ENCODE measurements at places on chromosomes 4 and X.

- DNase-seq: no peak
Observed at GRCh38 chrX:30935985-30936384, 46.9 kb upstream of the TAB3 start.

DNA sequence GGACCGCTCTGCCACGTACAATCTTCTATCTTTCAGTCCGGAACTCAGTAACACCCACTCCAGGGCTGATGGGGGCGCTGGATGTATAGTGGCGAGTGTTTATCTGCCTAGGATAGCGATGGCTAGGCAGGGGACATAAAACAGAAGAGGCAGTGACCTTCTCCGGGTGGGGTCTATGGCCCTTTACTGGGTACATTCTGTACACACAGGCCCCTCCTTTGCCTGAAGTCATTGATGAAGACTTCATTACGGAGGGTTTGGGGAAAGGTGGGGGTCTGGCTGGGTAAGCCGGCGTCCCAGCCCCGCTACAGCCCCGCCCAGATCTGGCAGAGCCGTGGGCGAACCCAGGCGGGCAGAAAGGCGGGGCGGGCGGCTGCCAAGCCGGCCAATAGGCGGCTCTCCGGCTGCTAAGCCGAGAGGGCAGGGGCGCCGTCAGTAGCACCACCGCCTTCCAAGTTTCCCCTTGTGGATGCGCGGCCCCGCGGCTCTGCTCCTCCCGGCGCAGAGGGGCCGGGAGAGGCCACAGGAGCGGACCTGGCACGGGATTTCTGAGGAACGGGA lies at the start of gene CHST7:
CHST7 (plus strand) TSS at position 435 of the 561 bp plus-strand sequence. CDS start 167 bp downstream, outside the sequence.
- peak; percentile 46 for DNase-seq

- DNase-seq: no peak
Observed at GRCh38 chr4:4361883-4362282, 25.0 kb upstream of the NSG1 start.

DNA sequence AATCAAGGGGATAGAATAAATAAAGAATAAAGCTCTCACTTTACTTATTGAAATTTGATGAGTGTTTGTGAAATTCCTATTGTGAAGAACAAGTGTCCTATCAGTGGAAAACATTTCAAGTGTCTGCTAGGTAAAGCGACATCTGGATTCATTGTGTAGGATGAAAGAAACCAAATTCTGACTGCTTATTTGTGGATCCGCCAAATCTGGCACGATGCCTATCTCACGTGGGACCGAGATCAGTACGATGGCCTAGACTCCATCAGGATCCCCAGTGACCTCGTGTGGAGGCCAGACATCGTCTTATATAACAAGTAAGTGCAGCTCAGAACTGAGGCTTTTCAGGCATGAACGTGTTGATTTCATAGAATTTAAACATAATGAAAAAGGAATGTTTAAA lies 1.9 kb downstream of the CHRNA9 start:
- no peak for DNase-seq

- DNase-seq: no peak
Observed at GRCh38 chr4:185358514-185358913, 37.2 kb downstream of the LRP2BP start.

DNA sequence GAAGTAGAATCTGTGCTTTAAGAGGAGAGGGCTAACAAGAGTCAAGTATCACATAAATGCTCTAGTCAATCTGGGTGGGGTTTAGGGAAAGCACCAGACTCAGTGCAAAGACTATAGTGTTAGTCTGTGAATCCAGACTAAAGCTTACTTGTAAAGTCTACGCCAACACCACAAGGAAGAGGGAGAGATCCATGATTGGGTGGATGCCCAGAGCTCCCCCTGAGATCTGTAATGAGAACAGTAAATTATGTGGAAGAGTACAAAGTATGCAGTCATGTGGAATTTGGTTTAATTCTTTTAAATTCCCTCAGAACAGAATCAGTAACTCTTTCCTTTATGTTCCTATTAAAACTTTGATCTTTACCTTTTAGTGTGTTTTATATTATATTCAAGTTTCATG lies 354.7 kb upstream of the SPANXN4 start:
- DNase-seq: no peak

DNA sequence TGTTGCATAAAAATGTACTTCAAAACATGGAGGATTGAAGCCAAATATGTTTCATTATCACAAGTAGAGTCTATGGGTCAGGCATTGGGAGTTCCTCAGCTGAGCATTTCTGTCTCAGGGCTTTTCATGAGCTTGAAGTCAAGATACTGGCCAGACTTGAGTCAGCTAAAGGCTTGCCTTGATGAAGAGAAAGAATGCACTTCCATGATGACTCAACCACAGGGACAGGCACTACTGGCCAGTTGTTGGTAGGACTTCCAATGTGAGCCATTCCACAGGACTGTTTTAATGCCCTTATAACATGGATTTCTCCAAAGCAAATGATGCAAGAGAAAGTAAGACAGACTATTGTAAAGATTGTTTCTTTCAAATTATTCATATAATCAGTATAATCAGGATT lies 895.6 kb downstream of the RAB28 start:
- DNase-seq: no peak

- DNase-seq: no peak
Observed at GRCh38 chrX:115330498-115331168, 41.1 kb downstream of the LUZP4 start.

GRCh38 chr4:6943012-6943884 lies 33.6 kb downstream of the TBC1D14 start:
- DNase-seq: no peak

DNA sequence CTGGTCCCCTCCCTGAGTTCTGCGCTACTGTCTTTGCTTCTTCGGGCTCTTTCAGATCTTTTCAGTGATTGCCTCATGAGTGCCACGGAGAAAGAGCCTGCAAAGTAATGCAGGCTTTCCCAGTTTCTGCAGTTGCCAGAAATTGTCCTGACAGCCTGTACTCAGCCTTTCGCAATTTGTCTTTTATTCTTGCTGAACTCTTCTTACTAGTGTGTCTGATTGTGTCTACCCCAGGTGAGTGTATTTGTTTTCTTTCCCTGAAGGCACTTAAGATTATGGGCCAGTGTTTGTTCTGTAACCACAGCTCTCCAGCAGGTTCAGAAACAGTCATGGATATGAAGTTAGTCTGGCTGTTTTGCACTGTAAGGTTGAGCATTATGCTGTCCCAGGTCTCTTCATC lies 47.1 kb downstream of the FAM193A start:
- no peak for DNase-seq

- no peak for DNase-seq
Observed at GRCh38 chr4:121373841-121374240, 7.0 kb downstream of the QRFPR start.

DNA sequence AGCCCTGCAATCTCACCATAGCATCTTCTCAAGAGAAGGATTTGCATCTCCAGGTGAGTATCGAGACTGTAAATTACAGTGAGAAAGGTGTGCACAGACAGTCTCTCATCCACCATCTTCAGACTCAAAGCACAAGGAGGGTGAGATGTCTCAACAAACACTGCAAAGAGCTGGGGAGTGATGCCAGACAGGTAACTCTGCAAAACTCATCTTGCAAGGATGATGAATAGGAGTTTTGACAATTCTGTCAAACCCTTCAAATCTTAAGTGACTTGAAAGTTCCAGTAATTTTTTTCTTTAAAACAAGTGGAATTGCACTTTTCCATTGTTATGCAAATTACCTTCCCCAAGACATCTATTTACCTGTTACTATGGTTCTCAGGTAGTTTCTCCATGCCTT lies 277.2 kb upstream of the VCX3A start:
- no peak for DNase-seq

DNA sequence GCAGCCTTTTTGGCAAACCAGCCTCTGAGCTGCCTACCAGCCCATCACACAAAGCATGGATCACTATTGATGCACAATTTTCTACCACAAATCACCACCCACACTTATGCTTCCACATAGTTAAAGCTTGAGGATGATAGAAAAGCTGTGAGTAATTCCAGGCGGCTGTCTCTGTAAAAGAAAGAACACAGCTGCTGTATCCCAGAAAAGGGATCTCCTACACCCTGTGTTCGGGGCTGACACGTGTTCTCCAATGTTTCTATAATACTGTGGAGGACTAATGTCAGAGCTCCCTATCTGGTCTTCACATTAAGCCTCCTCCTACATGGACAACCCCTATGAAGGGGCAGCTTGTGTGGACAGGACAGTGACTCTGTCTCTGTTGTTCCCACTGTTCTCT lies 12.5 kb upstream of the BRS3 start:
- no peak for DNase-seq

DNA sequence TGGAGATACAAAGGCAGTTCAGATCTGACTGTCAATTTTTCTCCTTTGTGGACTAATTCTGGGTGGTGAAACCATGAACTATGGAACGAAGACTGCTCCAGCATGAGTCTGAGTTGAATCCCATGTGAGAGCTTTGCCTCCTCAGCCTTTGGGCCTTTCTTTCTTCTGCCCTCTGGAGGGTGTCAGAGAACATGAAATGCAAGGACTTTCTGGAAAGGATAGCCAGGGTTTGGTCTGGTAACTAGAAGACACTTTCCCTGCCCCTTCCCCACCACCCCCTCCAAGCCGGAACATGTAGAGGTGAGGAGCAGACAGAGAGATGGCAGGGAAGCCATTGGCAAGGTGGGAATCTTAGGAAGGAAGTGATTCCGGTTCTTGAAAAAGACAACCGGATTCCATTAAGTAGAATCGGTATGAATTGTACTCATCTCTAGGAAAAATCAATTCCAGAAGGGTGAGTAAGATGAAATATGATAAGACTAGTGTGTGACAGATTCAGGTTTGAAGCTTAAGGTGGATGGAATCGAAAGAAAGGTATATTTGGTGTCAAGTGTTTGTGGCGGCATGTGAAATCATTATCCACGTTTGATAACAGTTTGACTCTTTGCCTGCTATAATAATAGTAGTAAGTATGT lies 19.0 kb downstream of the FHL1 start:
- DNase-seq: no peak

DNA sequence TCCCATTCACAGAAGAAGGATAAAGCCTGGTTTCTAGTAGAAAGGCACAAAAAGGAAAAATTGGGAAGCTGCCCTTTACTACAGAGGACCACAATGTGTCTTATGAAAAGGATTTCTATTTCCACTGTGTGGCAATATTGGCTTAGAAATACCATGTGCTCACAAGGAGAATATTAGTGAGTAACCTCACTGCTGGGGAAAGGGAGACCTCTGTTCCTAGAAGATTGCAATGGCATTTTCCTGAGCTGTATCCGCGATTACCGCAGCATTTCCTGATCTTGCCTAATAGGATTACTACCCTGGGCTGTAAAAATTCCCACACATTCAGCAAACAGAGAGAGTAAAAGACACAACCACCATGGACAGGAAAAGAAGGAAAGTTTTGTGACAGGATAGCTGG lies 308.8 kb upstream of the TECRL start:
- no peak for DNase-seq

DNA sequence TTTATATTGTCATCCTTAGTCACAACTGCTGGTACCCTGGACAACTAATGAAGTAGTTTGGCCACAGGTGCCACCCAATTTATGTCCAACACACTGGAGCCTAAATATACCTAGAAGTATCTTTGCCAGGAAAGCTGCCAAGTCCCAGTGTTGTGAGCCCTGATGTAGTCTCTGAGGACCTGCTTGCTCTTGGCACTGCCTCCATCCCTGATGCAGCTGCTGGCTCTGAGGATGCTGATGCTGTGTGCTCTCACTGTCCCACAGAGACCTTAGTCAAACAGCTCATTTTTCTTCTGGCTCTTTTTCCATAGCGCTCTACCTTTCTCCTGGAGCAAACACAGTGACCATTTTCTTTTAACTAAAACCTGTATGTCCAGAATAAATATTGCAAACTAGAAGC lies 1535.4 kb upstream of the ADGRL3 start:
- no peak for DNase-seq

DNA sequence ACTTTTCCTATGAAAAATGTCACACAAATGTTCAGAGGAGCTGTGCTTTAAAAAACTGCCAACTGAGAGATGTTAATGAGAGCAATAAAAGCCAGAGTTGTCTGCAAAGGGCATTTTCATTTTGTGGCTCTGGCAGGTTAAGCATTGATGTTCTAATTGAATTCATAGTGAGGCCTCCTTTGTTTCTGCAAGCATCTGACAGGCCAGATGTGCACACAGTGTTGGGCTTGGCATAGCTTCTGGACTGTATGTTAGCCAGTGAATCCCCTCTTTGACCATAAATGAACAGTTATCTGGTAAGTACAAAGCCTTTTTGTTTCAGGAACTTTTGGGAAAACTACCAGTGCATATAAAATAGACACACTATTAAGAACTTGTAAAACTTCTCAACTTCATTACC lies 81.9 kb downstream of the JADE3 start:
- DNase-seq: no peak

DNA sequence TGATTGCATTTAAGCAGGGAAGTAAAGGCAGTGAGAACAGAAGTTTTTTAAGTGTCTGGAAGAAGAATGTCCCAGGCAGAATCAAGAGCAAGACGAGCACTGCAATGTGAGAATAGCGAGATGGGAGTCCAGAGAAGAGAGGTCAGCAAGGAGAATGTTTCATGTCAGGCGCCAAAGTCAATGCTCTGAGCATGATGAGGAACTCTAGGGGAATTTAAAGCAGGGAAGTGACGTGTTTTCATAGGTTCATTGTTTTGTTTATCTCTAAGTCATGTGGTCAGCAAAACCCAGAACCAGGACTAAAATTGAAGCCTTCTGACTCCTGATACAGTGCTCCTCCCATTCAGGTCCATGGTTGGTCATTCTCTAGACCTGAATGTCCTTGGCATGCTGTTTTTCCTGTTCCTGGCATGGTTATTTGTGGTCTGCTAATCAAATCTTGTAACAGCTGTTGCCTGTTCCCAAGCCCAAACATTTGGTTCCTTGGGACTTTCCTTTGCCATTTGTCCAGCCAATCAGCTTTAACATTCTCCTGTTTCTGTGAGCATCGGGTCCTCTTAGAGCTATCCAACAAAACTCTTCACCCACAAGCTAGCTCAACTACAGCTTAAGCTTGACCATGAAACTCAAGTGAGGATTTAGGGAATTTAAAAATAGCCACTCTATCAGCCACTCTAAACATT lies 37.7 kb downstream of the PTCHD1 start:
- DNase-seq: no peak

DNA sequence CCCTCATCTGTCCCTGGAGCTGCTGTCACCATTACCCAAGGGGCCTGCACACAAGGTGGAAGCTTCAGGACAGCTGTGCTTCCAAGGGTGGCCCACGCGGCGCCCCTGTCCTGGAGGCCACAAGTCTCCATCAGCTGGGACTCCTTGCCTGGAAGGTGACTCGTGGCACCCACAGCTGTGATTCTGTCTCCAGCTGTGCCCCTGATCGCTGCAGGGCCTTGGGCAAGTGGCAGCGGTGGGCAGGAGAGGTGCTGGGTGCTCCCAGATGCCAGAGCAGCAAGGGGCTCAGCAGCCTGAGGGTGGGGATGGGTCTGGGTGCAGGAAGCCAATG lies 9.0 kb upstream of the DUSP9 start:
- DNase-seq: no peak

DNA sequence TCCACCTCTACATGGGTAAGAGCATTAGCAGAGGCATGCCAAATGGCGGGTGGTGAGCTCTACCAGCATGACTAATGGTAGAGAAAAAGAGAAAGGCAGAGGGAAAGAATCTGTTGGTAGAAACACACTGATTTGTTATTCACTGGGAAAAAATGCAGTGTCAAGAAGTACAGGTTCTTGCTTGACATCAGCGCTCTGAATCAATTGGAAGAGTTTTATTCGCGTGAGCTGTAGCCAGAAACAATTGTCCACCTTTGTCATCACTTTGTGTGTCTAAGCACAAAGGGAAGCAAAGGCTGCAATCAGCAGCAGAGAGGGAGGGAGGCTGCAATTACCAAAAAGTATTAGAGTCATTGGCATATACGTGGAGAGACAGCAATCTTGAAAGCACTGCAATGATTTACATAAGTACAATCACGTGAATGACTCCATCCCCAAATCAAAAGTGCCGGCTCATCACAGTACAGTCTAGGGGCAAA lies 67.7 kb upstream of the HS3ST1 start:
- DNase-seq: no peak

- no peak for DNase-seq
Observed at GRCh38 chr4:156117743-156118142, 164.1 kb upstream of the CTSO start.
